ENCODE measurements at places on chromosomes 6 and 20. TPM values are rescaled to one million over a fixed set of nuclear protein-coding genes. Genes with fewer than 3 reads are reported as not detected.

DNA sequence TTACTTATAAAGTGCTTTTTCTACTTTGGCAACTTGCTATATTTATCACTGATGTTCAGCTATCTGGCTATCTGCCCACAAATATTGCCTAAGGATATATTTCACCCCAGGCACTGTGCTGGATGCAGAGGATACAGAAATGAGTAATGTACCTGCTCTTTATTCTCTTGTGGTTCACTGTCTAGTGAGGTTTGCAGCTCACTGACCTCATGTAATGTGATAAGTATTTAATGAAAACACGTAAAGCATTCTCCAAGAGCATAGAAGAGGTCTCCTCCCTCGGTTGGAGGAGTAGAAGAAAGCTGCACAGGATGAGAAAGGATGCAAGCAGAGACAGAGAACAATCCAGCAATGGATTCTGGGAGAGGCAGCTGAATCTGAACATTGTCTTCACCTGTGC lies 610.7 kb downstream of the CBLN4 start:
- DNase-seq = no peak

GRCh38 chr6:6907286-6907685 lies 200.5 kb upstream of the RREB1 start:
- DNase-seq = no peak

- no peak for DNase-seq
These were observed 44.1 kb downstream of the CFAP61 start for GRCh38 chr20:20096421-20096820.

DNA sequence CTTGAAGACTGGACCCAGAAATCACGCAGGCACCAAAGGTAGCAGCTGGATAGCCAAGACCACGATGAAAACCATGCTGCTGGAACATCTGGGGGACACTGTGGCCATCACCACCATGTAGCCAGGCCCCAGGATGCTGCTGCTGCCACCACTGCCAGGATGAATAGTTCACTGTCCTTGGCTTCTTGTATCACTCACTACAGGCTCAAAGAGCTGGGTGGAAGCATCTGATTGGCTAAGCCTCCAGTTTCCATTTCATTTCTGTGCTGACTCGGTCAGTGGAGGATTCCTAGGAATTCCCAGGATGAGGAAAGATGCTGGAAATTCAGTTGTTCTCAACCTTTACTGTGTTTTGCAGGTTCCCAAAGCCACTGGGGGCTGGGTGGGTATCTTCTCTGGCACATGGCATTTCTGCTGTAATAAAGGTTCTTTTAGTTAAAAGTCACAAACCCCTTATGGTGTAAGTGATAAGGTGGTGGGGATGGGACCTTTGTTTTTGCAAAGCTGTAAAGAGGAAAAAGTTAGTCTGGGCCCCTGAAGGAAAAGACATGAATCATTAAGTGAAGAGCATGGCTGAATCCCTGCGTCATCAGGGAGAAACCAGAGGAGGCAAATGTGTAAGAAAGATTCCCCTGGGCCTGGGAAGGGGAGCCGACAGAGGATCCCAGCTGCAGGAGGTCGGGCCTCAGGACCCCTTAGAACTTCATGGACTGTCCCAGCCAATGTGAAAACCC lies 75.6 kb upstream of the RNF24 start:
- no peak for DNase-seq

- DNase-seq = no peak
These were observed 39.1 kb downstream of the FAM209B start for GRCh38 chr20:56572172-56572571.

DNA sequence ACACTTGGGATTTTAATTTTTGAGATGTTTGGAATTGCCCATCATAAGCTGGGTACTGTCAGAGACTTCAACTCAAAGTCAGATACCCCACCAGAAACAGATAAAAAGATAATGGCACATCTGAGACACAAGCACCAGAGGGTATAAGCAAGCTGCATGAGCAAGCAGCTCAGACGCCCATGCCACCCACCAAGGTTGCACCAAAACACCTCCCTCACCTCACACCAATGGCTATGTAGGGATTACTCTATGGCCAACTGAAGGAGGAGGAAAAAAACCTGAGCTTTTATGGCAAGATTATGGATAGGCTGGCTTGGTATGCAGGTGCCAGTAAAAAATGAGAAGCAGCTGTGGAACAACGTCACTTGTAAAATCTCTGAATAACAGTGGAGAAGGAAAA lies 3.8 kb upstream of the IRAK1BP1 start:
- no peak for DNase-seq

- no peak for DNase-seq
These were observed 5.6 kb upstream of the PSORS1C2 start for GRCh38 chr6:31144296-31144969.

Gene PHACTR2
- 45.2 TPM for polyA plus RNA-seq

Gene SULF2
- 13.1 TPM for polyA plus RNA-seq

Gene PYGB
- polyA plus RNA-seq = 45.6 TPM

Gene YIPF3
- polyA plus RNA-seq = 133 TPM
